Cortex of kidney (tissue), 1 donor: ENCODE measurements at places on chromosomes 2 and 18.

DNA sequence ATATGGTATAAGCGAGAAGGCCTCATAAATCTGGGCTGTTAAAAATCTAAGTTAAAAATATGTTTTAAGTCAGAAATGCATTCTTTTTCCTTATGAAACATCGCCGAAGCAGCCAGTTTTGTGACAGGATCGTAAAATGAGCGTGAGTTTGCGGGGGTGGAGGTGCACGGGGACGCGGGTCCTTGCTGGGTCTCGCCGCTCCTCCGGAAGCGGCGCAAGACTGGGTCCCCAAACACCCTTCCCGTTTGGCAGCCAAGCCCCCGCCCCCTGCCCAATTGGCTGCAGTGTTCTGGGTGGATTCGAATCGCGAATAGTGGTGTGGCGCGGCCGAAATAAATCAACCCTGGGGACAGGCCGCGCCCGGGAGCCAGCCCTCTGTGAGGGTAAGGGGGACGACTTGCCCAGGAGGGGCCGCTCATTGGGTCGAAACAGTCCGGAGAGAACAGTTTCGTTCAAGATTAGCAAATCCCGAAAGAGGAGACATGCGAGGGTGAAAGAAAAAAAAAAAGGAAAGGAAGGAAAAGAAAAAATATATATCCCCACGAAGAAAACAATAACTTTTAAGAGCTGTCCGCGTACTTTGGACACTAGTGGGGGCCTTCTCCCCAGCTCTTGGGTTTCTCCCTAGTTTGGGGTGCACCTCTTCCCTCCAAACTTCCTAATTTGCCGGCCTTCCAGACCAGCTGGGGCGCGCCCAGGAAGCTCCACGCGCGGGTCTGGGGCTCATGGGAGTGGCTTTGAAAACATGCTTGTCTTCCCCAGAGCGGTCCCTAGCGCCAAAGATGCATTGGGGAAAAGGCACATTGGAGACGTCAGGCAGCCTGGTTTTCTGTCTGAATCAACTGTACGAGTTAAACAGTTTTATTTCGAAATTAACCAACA lies 3.1 kb upstream of the GATA6 start:
- no peak for DNase-seq

DNA sequence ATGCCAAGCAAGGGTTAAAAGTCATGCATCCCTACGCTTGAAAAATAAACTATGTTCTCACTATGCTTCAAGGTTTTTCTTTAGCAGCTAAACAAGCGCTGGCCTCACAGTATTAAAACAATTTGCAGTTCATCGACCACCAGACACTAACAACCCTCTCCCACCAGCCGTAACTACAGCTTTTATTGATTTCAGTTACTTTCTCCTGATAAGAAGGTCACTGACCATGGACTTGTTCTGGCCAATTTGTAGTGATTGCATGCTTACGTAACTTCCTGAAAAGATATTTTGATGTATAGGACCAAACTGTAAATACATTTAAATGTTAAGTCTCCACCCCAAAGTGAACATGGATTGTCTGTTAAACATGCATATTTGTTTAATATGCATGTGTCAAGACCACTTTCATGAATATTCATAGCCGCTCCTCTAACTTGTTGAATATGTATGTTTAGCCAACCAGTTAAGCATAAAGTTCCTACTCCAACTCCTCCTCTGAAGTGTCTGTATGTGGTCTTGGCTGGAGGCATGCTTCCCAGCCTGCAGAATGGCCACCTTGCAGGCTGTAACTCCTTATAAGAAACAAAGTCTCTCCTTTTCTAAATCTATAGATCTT lies 1.7 kb upstream of the THOC1 start:
- no peak for DNase-seq

- no peak for DNase-seq
Measured at GRCh38 chr2:4585057-4585635, 881.8 kb downstream of the DCDC2C start.

DNA sequence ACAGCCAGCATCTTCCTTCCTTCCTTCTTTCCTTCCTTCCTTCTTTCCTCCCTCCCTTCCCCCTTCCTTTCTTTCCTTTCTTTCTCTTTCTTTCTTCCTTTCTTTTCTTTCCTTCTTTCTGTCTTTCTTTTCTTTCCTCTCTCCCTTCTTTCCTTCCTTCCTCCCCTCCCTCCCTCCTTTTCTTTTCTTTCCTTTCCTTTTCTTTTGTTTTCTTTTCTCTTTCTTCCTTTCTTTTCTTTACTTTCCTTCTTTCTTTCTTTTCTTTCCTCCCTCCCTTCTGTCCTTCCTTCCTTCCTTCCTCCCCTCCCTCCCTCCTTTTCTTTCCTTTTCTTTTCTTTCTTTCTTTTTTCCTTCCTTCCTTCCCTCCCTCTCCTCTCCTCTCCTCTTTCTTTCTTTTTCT lies 296.0 kb upstream of the LRRTM4 start:
- DNase-seq = no peak
